Uterine smooth muscle cell (primary cell): ENCODE measurements at places on chromosomes 3 and 15. TPM values are rescaled to one million over a fixed set of nuclear protein-coding genes. Genes with fewer than 3 reads are reported as not detected.

TMC3 gene
- not detected in 2 replicates for total RNA-seq

PPP2R3A gene
- 14.9 and 20.4 TPM in 2 replicates for total RNA-seq

GPR160 gene
- 0.22 and 0.50 TPM in 2 replicates for total RNA-seq

IMPG2 gene
- total RNA-seq: 0.25 and 0.44 TPM in 2 replicates

LYSMD2 gene
- total RNA-seq: 10.0 and 11.0 TPM in 2 replicates

CHRNA7 gene
- 0.37 and 1.2 TPM in 2 replicates for total RNA-seq

ACAD9 gene
- total RNA-seq: 45.5 and 56.0 TPM in 2 replicates

SH3GL3 gene
- 0.11 TPM in 1 of 2 replicates, not detected in the other for total RNA-seq

DAZL gene
- total RNA-seq: not detected in 2 replicates

ZPLD1 gene
- total RNA-seq: 0.62 TPM in 1 of 2 replicates, not detected in the other

CCR4 gene
- total RNA-seq: not detected in 2 replicates

ATP13A5 gene
- not detected in 2 replicates for total RNA-seq

KLHL40 gene
- not detected in 2 replicates for total RNA-seq

CD96 gene
- not detected in 2 replicates for total RNA-seq

TGFBR2 gene
- 60.5 and 61.0 TPM in 2 replicates for total RNA-seq

EPHB1 gene
- 0.12 and 0.77 TPM in 2 replicates for total RNA-seq

CHRNA5 gene
- total RNA-seq: 1.6 and 5.1 TPM in 2 replicates

PTPN9 gene
- 19.4 and 26.5 TPM in 2 replicates for total RNA-seq

LTF gene
- under 0.01 TPM in 1 of 2 replicates, not detected in the other for total RNA-seq

PLOD2 gene
- 149 and 317 TPM in 2 replicates for total RNA-seq

RPN1 gene
- 511 and 624 TPM in 2 replicates for total RNA-seq

CCDC39 gene
- 0.12 TPM in 1 of 2 replicates, not detected in the other for total RNA-seq

DGKG gene
- total RNA-seq: 1.1 and 6.3 TPM in 2 replicates

RNF7 gene
- 49.5 and 52.2 TPM in 2 replicates for total RNA-seq

FAM43A gene
- 15.5 and 28.5 TPM in 2 replicates for total RNA-seq

GPD1L gene
- total RNA-seq: 11.6 and 14.5 TPM in 2 replicates
